ENCODE measurements at places on chromosomes 16 and 17.

- no peak for DNase-seq
Measured at GRCh38 chr16:50151322-50151721, 1.8 kb upstream of the TENT4B start.

GRCh38 chr16:2769675-2770056 is 7.4 kb downstream of the ELOB start:
- no peak for DNase-seq

DNA sequence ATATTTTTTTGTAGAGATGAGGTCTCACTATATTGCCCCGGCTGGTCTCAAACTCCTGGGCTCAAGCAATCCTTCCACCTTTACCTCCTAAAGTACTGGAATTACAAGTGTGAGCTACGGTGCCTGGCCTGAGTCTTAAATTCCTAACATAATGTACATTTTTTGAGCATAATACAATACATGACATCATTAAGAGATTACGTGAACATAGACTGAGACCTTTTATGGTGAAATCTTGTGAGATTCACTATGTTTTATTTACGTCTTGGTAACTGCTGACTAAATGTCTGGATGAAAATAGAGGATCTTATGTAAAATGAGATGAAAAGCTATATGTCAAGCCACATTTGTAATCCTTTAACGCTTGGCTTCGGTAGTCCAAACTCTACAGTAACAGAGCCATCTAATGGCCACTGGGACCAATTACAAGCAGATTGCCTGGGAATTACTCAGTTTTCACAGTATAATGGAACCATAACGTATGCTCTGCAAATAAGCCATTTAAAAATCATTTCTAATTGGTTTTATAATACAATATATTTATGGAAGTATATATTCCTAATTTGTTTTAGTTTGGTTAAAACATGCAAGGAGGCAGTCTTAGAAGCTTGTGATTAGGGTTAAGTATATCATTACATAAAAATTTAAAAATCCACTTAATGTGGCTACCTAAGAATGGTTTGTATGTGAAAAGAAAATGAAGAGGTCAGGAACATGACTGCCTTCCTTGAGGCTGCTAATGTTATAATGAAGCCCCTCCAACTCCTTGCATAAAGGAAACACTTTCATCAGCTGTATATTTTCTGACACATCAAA is 8.1 kb upstream of the EFCAB13 start:
- peak; percentile 80 for DNase-seq

DNA sequence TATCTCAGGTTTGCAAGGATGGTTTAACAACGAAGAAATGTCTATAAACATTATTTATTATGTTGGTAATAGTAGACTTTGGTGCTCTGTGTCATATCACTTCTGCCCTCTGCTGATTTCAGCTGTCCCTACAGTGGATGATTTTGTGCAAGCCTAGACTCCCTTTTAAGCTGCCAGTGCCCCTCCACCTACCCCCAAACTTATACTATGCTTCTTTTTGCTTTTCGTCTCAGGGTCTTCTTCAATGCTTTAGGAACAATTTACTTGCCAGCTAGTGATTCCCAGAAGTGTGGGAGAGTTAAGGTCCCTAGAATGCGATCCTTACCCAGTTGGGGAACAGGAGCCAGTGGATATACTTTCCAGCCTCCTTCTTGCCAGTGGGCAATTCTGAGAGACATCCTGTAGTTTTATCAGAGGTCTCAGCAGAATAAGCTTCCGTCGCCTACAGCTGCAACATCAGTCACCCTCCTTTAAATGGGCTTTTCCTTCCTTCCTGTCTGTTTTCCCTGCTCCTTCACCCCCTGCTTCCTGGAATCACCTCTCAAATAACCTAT is 4.1 kb downstream of the ICAM2 start:
- peak; percentile 23 for DNase-seq

- DNase-seq, result no peak
Measured at GRCh38 chr17:57600074-57600473, 145.0 kb downstream of the CCDC182 start.

- DNase-seq, result no peak
Measured at GRCh38 chr17:73663614-73664013, 19.4 kb upstream of the SDK2 start.

- DNase-seq, result peak; percentile 98
Measured at GRCh38 chr17:67245073-67245693, at the start of gene HELZ. TSS of gene HELZ (minus strand) at chr17:67245196. CDS start at chr17:67218804, 26,392 bp downstream.

DNA sequence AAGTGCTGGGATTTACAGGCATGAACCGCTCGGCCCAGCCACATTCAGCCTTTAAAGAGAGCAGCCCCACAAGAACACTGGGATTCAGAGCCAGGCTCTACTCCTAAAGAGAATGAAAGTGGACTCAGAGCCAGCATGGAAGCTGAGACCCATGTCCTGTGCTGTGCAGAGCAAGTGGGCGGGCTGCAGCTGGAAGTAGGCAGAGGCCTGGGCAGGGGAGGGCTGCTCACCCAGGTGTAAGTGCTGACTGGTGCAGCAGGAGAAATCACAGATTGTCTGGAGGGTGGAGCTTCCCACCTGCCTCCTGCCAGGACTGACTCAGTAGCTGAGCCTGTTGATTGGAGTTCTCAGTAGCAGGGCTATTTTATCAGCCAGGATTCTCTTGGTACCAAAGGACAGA is 178.7 kb downstream of the KATNIP start:
- DNase-seq, result no peak

GRCh38 chr17:63571632-63572310 is 21.5 kb downstream of the DCAF7 start:
- no peak for DNase-seq

DNA sequence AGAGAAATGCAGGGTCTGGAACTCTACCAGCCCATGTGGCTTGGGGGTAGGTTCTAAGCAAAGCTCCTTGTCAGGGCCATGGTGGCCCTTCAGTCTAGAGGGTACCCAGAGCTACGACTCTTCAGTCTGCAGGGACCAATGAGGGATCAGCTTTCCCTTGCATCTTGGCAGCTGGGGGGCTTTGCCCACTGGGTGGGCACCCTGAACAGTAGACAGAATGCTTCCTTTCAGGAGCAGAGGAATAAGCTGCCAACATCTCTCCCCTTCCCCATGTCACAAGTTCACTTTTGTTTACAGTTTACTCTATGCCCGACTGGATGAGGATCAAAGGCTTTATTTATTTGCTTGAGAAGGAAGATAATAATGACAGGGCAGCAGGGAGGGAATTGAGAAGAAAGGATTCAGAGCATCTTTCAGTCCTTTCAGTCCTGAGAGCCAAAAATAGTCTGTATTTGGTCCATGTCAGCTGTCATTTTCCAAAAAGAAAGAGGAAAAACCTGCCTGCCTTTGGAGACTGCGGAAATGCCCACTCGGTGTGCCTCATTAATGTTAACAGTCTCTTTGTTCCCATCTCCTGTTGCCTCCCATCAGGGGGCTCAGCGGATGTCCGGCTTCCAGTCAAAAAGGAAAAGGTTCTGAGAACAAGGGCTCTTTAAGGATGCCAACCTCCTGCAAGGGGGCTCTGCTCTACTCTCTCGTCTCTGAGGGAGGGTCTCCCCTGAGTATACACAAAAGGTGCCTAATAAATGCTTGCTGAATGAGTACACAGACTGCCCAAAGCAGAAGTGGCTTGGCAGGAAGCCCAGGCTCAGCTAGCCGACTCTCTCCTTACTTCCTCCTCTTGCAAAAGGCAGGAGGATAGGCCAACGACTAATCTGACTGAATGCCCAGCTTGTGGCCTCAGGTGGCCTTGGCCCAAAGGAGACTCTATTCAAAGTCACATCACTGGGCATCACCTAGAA is 17.1 kb downstream of the TRAF4 start:
- DNase-seq, result no peak
